ENCODE measurements at places on chromosomes 13 and 19.

GRCh38 chr19:12841094-12841493 is 2.8 kb downstream of the MAST1 start:
- no peak for DNase-seq

GRCh38 chr13:34030782-34031181 is 212.8 kb downstream of the RFC3 start:
- DNase-seq: peak; percentile 74

- DNase-seq: no peak
Measured at GRCh38 chr19:33661336-33661735, 39.6 kb downstream of the CHST8 start.

DNA sequence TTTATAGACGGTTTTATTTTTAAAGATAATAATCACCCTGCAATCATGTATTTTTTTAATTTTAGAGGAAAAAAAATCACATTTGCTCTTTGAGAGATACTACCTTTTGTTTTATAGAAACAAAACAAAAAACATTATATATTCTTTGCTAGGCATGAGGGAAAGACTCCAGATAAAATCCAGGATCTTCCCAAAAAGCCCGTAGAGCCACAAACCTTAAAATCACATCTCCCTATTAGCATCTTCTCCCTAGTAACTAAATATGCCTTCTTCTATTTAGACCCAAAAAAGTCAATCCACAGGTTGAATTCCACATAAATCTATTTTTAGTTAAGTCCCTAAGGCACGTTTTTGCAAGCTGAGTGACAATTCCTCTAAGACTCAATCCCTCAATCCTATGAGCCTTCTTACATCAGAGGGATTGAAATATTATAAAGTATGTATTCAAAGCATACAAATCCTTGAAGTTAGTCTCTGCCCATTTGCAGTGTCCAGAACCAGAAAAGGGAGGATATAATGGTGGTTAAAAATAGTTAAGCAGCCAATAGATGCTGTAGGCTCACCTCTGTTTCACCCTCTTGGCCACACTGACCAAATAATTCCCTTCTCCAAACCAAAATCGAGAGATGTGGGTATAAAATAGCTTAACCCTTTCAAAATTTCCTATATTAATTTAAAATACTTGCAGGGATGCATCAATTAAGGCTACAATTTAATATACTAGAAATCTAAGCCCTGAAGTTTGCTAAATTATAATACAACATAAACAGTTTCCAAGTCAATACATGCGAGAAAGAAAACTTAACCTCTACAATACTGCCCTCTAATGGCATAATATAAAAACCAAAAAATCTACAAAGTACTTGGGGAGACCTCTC is 64.0 kb downstream of the SERP2 start:
- DNase-seq: peak; percentile 55

GRCh38 chr13:80074143-80074752 is 266.7 kb downstream of the SPRY2 start:
- DNase-seq: no peak

Data from LHCN-M2 (cell line).